ENCODE measurements at places on chromosomes 4 and X. TPM values are rescaled to one million over a fixed set of nuclear protein-coding genes. Genes with fewer than 3 reads are reported as not detected.

DNA sequence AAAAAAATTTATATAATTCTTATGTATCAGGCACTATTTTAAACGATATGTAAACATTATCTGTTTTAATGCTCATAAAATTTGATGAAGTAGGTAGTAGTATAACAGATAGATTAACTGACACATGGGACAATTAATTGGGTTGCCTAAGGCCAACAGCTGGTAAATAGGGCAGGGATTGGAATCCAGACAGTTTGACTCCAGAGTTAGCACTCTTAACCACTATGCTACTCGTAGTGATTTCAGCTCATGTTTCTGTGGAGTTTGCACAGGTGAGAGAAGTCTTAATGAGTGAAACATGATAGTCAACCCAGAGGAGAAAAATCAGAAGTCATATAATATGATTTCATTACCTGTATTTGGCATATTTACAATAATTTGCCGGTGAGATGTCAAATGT lies 126.0 kb upstream of the WDFY3 start:
- DNase-seq: no peak

GRCh38 chr4:17869327-17869726 lies 58.5 kb downstream of the NCAPG start:
- DNase-seq: no peak

DNA sequence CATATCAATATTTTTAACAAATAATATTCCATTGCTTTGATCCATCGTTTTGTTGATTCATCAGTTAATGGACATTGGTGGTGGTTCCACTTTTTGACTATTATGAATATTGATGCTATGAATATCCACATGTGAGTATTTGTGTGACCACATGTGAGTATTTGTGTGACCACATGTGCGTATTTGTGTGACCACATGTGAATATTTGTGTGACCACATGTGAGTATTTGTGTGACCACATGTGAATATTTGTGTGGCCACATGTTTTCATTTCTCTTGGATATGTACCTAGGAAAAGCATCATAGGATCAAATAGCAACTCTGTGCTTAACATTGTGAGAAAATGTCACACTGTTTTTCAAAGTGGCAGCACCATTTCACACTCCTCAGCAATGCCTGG lies 433.6 kb upstream of the FRG1 start:
- DNase-seq: no peak

GRCh38 chrX:22320236-22320873 lies 47.6 kb downstream of the CBLL2 start:
- DNase-seq: no peak

- no peak for DNase-seq
Observed at GRCh38 chrX:138775517-138775916, 64.0 kb upstream of the FGF13 start.

DNA sequence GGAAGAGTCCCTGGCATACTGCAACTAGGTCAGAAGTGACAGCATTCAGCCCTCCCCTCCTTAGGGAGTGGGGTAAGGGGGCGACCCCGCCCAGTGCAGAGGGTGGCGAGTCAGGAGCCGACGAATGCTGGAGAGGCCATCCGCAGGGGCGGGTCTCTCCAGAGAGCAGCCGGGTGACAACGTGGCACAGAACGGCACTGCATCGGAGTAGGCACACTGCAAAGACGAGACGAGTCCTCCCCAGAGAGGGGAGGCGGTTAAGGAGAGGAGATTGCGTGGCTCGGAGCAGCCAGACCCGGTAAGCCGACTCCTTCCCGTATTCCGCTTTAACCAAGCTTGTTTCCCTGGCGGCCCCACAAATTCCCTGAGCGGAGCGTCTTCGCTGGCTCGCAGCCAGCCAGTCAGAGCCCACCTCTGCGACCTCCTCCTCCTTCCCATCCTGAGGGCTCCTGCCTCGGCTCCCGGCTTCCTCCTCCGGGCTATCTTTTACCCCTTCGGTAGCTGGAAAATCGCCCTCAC lies 54.9 kb downstream of the LINC00632 start:
- no peak for DNase-seq

DNA sequence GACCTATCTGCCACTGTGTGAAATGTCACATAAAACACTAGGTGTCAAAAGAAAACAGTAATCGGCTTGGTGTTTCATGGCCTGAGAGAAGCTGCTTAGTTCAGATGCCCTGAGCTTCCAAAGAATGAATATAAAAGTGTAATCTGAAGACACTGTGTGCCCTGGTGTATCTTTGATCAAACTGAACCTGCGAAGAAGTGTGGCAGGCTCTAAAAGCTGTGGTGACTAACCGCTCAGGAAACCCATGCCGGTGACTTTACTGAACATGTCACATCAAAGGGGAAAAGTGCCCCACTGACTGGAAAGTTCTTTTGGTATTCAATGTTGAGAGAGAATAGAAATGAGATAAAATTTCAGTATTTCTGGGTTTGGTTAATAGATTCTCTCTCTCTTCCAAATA lies 89.1 kb downstream of the CLCN4 start:
- no peak for DNase-seq

HSFX4 gene
- polyA plus RNA-seq: 0.17 TPM

TGIF2LX gene
- not detected for polyA plus RNA-seq

KCND1 gene
- 2.1 TPM for polyA plus RNA-seq

SOWAHB gene
- polyA plus RNA-seq: 4.3 TPM
